Pancreas (tissue), 10 donors: ENCODE measurements at places on chromosomes 1 and 21. TPM values are rescaled to one million over a fixed set of nuclear protein-coding genes. Genes with fewer than 3 reads are reported as not detected.

NDUFS2 gene
- total RNA-seq, result 32.5 TPM

TIAM1 gene
- total RNA-seq, result 1.8 TPM

GRCh38 chr1:38454749-38455441, 404.7 kb downstream of the RRAGC start:
- DNase-seq, result no peak
- no peak overlapping the region for H3K27ac ChIP-seq
- no peaks in the 10 kb centered on the region for H3K27me3 ChIP-seq
- H3K4me3 ChIP-seq, result no peak overlapping the region
- no peaks in the 10 kb centered on the region for H3K4me1 ChIP-seq
- H3K36me3 ChIP-seq, result no peaks in the 10 kb centered on the region

S100A3 gene
- total RNA-seq, result not detected

FCER1G gene
- 10.9 TPM for total RNA-seq

DNA sequence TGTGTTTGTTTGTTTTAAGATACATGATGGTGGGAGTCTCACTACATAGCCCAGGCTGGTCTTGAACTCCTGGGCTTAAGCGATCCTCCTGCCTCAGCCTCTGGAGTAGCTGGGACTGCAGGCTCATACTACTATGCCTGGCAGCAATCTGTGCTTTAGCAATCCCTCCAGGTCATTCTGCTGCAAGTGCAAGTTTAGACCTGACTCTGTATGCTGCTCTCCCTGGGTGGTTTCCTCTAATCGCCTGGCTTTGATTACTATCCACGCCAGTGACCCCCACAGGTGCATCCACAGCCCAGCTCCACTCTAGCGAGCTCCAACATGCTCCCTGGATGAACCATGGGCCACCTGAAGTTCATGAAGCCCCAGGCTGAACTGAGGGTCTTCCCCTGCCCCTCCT, 15.5 kb upstream of the PABPC4 start:
- H3K4me1 ChIP-seq, result no peaks in the 10 kb centered on the region
- no peaks in the 10 kb centered on the region for H3K27me3 ChIP-seq
- DNase-seq, result no peak
- H3K4me3 ChIP-seq, result no peak overlapping the region
- H3K36me3 ChIP-seq, result no peaks in the 10 kb centered on the region

SERPINC1 gene
- total RNA-seq, result not detected

GIPC2 gene
- 14.0 TPM for total RNA-seq

GRCh38 chr1:198957044-198957443, 318.2 kb downstream of the PTPRC start:
- H3K27ac ChIP-seq, result no peak overlapping the region
- H3K36me3 ChIP-seq, result no peaks in the 10 kb centered on the region
- no peak for DNase-seq
- H3K4me1 ChIP-seq, result no peaks in the 10 kb centered on the region
- no peak overlapping the region for H3K4me3 ChIP-seq

PLA2G2C gene
- total RNA-seq, result not detected

KCNJ9 gene
- not detected for total RNA-seq

UTS2 gene
- total RNA-seq, result not detected

SMCP gene
- not detected for total RNA-seq

- DNase-seq, result no peak
- no peaks in the 10 kb centered on the region for H3K27me3 ChIP-seq
- H3K4me3 ChIP-seq, result no peak overlapping the region
Observed at GRCh38 chr1:66267201-66267940, 266.6 kb upstream of the SGIP1 start.

ANGPTL3 gene
- total RNA-seq, result 1.2 TPM

- DNase-seq, result no peak
- H3K4me1 ChIP-seq, result no peaks in the 10 kb centered on the region
- no peak overlapping the region for H3K4me3 ChIP-seq
Observed at GRCh38 chr1:24043345-24044032, 63.4 kb upstream of the SRSF10 start.

DNA sequence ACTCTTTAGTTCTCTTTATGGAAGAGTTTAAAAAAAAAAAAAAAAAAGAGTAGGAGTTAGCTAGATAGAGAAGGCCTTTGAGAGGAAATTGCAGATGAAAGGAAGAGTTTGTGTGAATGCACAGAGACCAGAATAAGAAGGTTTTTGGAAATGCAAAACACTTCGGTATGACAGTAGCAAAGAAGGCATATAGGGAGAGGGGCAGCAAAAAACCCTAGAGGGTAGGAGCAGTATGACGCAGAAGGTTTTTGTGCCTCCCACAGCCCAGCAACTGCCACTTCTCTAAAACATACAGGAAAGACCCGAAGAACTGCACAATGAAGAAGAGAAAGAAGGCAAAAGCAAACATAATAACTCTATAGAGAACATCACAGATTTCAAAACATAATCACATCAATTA, 84.3 kb downstream of the WDR64 start:
- no peak overlapping the region for H3K4me3 ChIP-seq
- H3K4me1 ChIP-seq, result no peaks in the 10 kb centered on the region
- no peak for DNase-seq
- no peaks in the 10 kb centered on the region for H3K36me3 ChIP-seq

DNA sequence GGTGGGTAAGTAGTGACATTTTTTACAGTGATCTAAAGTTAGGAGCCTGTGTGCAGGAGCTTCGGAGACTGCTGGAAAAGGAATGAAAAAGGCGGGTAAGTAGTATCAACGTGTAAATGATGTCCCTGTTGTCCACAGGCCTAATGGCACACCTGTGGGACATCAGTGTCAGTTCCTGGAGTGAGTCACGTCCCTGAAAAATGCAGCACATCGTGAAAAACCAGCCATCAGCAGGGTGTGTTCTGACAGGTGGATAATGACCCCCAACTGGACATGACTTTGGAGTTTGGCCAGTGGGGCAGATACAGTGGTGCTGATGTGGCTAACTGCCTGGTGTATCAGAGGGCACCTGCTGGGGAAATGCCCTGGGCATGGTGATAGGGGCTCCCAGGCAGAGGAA, 12.0 kb upstream of the PRDM15 start:
- no peak overlapping the region for H3K4me3 ChIP-seq
- H3K4me1 ChIP-seq, result peaks cover 4% of the 10 kb centered on the region
- H3K27me3 ChIP-seq, result no peaks in the 10 kb centered on the region
- no peak for DNase-seq
- no peaks in the 10 kb centered on the region for H3K36me3 ChIP-seq

DNA sequence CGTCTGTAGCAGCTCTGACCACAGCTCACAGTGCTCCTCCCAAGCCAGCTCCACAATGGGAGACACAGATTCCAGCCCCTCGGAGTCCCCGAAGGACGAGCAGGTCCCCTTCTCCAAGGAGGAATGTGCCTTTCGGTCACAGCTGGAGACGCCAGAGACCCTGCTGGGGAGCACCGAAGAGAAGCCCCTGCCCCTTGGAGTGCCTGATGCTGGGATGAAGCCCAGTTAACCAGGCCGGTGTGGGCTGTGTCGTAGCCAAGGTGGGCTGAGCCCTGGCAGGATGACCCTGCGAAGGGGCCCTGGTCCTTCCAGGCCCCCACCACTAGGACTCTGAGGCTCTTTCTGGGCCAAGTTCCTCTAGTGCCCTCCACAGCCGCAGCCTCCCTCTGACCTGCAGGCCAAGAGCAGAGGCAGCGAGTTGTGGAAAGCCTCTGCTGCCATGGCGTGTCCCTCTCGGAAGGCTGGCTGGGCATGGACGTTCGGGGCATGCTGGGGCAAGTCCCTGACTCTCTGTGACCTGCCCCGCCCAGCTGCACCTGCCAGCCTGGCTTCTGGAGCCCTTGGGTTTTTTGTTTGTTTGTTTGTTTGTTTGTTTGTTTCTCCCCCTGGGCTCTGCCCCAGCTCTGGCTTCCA, 22.9 kb upstream of the VPS13D start:
- no peak overlapping the region for H3K4me3 ChIP-seq
- H3K4me1 ChIP-seq, result no peaks in the 10 kb centered on the region
- no peak overlapping the region for H3K27ac ChIP-seq
- H3K36me3 ChIP-seq, result no peaks in the 10 kb centered on the region

IVL gene
- total RNA-seq, result not detected

GRCh38 chr1:115400426-115400825, 62.4 kb upstream of the NGF start:
- no peak for DNase-seq
- peaks cover 6% of the 10 kb centered on the region for H3K4me1 ChIP-seq
- H3K27ac ChIP-seq, result no peak overlapping the region
- no peak overlapping the region for H3K4me3 ChIP-seq

BLACAT1 gene
- total RNA-seq, result 0.17 TPM
